ENCODE measurements at places on chromosomes 1 and 21.

GRCh38 chr1:12460911-12461621 lies 156.9 kb downstream of the DHRS3 start:
- no peak for DNase-seq

GRCh38 chr1:162548170-162548569 lies 13.4 kb upstream of the UAP1 start:
- DNase-seq = no peak

DNA sequence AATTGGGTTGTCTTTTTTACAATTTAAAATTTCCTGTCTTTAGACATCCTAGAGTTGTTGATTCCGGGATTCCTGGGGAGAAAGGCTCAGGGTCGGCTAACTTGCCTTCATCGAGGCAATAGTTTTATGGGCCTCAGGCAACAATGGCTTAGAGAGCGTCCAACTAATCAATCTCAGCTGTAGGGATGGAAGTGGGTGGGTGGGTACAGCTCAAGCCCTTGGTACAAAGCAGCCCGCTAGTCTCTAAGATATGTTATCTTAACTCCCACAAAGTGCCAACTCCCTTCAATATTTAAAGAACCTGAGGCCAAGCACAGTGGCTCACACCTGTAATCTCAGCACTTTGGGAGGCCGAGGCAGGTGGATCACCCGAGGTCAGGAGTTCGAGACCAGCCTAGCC lies 6.9 kb upstream of the FMN2 start:
- no peak for DNase-seq

DNA sequence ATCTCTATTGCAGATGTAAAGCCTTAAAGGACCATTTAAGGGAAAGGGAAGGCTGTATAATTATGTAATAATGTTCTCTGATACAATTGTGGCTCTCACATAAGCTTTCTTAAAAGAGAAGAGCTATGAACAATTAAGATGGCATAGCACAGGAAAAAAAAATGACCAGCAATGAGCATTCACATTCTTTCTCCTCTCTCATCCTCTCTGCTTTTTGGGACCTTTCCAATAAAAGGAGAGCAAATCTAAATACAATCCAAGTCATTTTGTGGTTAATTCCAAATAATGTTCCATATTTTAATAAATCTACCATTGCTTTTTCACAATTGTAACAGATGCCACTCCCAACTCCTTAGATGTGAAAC lies 23.5 kb downstream of the SMYD3 start:
- no peak for DNase-seq

- DNase-seq = no peak
Observed at GRCh38 chr1:213969958-213970555, 17.7 kb upstream of the PROX1 start.

DNA sequence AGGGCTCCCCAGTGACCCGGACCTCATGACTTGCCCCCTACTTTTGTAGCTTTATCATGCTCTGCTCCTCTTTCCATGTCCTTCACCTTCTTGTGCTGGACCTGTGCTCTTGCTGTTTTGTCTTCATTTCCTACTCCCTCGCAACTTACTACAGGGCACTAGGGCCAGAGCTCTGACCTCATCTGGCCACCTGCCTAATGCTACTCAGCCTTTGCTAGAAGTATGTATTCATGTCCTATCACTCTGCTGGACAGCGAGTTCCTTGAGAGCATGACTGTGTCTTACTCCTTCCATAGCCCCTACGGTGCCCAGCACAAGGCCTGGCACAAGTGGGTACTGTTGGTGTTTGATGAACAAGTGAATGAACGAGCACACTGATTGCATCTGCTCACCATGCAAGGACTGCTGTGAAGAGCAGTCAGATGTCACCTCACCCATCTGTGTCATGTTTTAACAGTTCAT lies 1.9 kb downstream of the MTFR1L start:
- no peak for DNase-seq

DNA sequence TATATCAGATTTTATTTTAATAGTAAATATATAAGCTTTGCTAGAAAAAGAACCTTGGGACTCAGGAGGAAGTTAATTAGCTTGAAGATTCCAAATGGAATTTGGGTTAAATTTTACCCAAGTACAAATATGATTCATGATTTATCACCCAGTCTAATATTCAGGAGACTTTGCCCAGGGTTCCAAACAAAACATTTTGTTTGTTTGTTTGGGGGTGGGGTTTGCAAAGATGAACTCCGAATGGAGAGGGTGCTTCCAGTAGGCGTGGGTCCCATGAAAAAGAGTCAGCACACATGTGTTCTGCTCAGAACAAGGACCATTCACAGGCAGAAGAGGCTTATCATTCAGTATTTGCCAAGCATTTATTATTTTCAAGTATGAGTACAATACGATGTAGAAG lies 23.5 kb downstream of the KCNT2 start:
- no peak for DNase-seq

DNA sequence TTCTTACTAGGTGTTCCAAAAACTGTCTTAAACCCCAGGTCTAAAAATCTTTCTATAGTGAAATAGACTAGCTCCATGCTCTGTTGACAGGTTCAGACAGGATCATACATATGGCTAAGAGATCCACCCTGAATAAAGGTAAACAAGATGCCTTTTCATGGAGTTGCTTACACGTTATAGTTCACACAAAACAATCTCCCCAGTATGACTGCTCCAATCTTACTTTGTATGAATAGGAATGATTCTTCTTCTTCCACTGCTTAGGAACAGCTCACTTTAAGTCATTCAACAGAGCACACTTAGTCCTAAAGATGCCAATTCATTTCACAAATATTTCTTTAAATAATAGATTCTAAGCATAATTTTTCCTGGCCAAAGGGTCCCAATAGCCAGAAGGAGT lies 16.0 kb downstream of the ELK4 start:
- no peak for DNase-seq

- DNase-seq = no peak
Observed at GRCh38 chr1:22760455-22760854, 49.8 kb downstream of the EPHB2 start.

GRCh38 chr1:29460041-29460610 lies 223.8 kb downstream of the PTPRU start:
- DNase-seq = no peak

DNA sequence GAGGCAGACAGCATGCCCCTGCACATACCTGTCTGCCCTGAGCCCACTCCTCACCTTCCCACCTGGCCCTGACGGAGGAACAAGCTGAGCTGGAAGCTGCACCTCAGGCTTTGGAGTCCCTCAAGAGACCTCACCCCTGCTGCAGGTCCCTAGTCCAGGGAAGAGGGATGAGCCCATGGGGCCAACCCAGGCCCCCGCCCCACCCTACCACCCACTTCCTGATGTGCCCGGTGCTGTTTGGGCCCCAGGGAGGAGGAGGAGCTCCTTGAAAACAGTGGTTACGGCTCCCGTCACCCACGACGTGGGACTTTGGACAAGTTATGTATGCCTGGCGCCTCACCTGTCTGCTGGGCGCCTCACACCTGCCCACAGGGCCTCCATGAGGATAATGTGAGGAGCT lies 250.2 kb downstream of the NPHP4 start:
- DNase-seq = no peak

DNA sequence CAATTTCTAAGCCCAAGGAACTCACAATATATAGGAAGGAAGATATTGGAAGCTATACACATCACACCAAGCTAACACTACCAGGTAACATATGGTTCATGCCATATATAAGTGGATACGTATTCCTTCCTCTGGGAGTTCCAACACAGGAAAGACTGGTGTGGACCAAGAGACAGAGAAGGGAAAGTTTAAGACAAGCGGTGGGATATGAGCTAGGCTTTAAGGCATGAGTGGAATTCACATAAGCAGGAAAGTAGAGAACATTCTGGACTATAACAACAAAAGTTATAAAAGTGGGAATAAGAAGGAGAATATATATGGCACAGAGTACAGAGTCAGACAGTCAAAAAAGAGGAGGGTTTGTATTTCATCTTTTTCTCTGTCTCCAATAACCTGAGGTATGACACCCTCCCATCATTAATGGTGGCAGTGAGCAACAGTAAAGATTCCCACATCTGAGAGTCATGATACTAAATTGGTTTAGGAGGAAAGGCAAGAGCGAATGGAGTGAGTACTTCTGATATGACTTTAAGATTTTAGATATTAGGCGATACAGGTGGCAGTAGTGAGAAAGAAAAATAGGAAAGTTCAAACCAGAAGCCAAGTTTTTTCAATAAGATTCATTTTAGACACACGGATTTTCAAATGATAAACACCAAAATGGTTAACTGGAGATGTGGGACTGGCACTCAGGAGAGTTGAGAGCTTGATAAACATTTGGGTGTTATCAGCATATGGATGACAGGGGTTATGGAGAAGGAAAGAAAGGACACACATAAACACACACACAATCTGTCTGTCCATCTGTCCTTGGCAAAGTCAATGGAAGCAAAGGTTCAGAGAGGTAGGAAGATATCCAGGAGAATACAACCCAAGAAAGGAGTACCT lies 87.4 kb upstream of the TTC39A start:
- DNase-seq = no peak

DNA sequence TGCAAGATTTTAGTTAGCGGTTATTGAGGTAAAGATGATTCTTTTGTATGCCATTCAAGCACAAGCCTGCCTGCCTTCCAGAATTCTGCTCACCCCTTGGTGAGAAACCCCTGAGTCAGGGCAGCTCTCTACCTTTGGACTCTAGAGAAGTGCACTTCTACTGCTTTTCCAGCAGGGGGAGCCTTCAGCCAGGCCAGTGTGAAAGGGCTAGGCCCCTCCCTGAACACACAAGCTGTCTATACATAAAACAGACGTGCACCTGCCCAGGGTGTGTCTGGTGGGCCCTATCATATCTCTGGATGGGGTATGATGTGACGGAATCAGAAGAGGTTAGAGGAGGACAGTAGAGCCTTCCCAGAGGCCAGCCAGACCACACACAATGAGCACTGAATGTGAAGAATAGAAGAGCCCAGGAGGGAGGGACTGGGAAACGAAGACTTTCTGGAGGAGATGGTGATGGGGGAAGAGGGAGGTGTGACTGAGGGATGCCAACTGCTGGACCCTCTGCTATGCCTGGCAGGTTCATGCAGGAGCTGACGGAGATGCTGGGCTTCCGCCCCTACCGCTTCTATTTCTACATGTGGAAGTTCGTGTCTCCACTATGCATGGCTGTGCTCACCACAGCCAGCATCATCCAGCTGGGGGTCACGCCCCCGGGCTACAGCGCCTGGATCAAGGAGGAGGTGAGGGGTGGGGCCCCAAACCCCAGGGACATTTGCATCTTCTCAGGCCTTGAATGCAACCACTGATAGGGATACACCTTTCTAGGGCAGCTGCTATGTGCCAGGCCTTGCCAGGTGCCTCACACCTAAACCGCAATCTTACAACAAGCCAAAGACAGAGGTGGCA lies 13.0 kb upstream of the KCNC4 start:
- DNase-seq = peak; percentile 55

- DNase-seq = no peak
Observed at GRCh38 chr1:53438427-53439336, 20.5 kb upstream of the DMRTB1 start.

DNA sequence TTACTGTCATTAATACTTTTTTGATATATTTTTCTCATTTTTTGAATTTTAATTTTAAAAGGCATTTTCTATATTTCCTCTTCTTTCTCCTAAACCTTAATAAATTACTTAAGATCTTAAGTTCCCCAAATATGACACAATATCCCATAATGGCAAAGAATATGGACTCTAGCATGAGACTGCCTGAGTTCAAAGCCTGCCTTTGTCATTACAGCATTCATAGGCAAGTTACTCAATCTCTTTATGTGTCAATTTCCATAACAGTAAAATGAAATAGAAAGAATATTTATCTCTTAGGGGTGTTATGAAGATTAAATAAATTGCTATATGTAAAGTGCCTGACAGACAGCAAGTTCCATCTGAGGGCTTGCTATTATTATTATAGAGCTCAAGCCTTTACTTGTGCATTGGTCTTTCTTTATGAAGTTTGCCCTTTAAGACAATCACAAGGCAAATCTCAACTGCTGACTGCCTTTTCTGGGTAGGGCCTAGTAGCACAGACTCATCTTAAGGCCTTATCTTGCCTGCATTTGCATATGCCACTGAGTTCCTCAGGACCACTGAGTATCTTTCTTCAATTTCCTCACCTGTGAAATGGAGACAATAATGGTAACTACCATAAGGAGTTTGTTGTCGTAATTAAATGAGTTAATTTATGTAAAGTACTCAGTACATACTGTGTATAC lies 231.0 kb downstream of the NRIP1 start:
- no peak for DNase-seq

- no peak for DNase-seq
Observed at GRCh38 chr21:36208326-36209013, 51.8 kb downstream of the DOP1B start.

DNA sequence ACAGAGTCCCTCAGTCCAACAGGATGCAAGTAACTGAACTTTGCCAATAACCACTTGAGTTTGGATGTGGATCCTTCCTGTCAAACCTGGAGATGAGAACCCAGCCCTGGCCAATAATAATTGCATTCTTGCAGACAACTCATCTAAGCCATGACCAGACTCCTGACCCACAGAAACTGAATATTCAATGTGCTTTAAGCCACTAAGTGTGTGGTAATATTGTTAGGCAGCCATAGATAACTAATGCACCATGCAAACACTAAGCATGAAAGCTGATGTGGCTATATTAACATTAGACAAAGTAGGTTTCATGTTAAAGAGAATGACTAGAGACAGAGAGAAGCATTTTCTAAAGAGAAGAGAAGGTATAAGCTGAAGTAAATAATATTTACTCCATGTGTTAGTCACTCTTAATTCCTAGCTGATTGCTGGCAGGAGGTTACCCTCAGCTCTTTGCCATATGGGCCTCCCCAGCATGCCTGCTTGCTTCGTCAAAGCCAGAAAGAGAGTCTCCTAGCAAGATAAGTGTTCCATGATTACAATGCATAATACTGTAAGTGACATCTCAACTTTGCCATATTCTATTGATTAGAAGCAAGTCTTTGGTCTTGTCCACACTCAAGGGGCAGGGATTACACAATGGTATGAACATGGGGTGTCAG lies 276.4 kb upstream of the PLXNA2 start:
- DNase-seq = no peak

DNA sequence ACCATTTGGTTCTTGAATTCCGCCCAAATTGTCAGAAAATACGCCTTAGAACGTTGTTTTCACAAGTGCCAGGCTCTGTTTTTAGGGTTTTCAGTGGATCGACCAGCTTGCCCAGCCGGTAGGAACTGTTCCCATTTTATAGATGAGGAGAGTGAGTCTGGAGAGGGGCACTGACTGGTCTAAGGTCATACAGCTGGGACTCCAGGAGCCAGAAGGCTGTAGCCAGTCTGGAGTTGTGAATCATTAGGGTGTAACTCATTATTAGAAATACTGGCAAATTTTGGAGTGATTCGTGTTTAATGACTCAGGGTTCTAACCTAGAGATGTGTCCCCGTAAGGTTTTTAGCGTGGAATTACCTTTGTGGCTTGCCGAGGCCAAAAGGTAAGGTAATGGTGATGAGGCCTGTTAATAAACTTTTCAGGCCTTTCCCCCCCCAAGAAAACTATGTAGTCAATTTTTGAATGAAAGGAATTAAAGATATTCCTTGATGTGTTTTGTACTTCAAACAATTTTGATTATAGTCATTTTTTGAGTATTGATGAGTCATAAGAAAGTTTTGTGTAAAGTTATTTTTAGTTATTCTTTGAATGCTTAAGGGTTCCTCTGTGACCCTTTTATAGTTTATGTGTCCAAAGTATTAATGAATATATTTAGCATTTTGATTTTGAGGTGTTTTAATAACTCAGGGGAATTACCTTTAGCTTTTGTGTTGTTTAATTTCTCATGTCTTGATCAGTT lies 2.1 kb downstream of the DYRK1A start:
- DNase-seq = peak; percentile 42
